Urothelium cell line (cell line): ENCODE measurements at places on chromosomes 7 and 10.

DNA sequence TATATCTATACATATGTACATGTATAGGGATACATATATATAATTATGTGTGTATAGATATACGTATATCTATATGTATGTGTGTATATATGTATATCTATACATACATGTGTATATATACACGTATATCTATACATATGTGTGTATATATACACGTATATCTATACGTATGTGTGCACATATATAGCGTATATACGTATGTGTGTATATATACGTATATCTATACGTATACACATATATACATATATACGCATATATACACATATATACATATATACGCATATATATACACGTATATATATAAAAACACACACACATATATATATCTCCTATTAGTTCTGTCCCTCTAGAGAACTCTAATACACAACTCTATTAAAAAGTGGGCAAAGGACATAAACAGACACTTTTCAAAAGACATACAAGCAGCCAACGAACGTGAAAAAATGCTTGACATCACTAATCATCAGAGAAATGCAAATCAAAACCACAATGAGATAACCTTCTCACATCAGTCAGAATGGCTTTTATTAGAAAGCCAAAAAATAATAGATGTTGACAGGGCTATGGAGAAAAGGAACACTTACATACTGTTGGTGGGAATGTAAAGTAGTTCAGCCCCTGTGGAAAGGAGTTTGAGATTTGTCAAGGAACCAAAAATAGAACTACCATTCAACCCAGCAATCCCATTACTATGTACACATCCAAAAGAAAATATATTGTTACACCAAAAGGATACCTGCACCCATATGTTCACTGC, 22.0 kb upstream of the TMEM120A start:
- no peak for DNase-seq

DNA sequence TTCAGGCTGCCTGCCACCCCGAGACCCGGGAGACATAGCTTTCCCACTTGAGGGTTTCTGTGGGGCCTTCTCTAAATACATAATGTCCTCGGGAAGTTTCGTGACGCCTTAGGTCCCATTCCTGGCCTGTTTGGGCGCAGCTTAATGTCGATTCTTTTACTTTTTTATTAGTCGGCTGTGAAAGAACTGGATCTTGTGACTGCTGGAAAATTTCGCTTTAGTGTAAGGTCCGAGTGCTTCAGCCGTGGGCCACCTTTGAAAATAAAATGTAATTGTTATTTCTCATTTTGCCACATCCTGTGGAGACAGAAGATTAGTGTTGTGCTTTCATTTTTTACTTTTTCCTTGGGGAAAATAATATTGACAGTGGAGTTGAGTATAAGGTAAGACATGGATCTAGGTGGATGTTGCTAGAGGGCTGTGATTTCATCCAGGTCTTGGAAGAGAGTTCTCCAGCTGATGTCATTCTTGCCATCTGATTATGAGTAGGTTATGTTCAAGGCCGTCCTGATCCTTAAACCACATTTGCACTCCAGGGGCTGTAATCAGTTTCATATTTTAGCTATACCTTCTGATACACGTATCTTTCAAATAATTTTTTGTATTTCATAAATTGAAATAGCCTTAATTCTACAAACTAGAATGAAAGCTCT, 830 bp downstream of the RAB18 start:
- no peak for DNase-seq

DNA sequence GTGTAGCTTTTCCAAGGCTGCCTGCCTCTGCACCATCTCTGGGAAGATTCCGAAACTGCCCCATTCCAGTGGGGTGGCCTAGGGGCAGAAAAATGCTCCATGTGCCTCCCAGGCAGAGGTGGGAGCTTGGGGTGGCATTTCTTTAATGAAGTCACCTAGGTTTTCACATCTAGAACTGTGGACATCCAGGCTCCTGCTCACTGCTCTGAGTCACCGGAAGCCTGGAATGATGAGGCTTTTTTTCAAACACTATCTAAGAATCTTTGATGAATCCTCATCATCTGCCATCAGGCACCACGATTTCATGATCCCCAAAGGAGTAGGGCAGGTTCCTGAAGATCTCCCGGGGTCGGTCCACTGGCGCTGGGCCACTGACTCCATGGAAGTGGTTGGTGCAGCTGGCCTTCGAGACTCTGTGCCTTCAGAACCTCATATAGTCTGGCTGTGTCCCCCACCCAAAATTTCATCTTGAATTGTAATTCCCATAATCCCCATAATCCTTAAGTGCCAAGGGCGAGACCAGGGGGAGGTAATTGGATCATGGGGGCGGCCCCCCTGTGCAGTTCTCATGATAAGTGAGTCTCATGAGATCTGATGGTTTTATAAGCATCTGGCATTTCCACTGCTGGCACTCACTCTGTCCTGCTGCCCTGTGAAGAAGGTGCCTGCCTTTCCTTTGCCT, 37.1 kb downstream of the MTURN start:
- peak; percentile 50 for DNase-seq

DNA sequence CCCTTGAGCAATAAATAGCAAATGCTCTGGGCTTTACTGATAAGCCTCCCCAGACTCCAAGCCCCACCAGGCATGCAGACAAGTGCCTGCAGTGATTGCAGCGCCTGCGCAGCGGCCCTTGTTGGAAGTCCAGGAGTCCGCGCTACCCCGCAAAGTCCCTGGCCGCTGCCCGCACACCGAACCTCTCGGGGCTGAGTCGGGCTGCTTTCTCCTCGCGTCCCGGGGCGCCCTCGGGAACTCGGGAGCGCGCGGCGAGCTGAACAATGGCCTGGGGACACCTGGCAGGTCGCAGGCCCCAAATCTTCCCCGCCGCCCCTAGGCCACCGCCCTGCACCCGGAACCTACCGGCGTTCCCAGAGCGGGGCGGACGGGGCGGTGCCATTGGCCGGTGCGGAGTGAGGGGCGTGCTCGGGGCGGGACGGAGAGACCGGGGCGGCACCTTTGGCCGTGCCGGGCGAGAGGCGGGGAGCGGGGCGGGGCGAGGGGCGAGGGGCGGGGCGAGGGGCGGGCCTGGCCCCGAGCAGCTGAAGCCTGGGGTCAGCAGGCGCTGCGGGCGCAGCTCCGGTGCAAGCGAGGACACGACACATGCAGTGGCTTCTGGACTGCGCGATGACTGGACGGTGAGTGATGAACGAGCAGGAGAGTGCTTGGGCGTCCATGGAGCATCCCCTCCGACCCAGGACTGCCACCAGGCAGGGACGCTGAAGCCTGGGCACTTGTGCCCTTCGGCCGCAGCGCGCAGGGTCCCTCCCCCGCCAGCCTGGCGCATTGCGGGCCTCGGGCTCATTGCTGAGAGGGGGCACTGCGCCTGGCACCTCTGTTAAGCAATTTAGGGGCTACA, at the start of gene RASSF4:
RASSF4 (plus strand) TSS at position 556 of the 841 bp plus-strand sequence. CDS start 10,401 bp downstream, outside the sequence.
- DNase-seq: peak; percentile 99

DNA sequence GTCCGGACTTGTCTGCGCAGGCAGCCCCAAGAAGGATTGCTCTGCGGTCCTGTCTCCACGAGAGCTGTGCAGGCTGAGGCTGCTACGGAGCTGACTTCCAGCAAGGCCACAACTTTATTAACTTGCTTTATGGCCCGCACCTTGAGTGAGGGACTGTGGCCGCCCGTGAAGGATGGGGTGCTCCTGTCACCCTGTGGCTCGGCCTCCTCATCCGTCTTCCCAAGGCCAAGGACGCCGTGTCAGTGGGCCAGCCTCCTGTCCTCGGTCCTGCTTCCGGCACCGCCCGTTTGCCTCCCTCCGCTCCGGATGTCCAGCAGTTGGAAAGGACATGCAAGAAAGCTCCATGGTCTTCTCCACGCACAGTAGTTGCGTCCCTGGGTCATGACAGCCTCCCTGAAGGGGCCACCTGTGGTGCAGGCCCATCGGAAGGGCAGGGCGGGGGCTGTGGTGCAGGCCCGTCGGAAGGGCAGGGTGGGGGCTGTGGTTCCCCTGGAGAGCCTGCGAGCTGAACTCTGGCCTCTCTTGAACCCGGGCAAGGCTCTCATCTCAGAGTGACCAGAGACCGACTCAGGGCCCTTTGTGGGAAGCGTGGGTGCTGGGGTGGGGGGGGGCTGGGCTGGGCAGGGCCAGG, 87.1 kb downstream of the NKX6-2 start:
- no peak for DNase-seq
